ENCODE measurements at places on chromosomes 12 and 14.

- DNase-seq = no peak
These were observed 16.9 kb upstream of the MGST1 start for GRCh38 chr12:16330560-16330959.

GRCh38 chr12:132710043-132710404, 618 bp upstream of the PGAM5 start:
- DNase-seq = no peak

GRCh38 chr12:4909734-4910501, at the start of gene KCNA1:
TSS of gene KCNA1 (plus strand) at chr12:4909905. CDS start at chr12:4911379, 1,474 bp downstream.
- no peak for DNase-seq

- DNase-seq = no peak
These were observed 53.6 kb upstream of the ZFP36L1 start for GRCh38 chr14:68846466-68846865.

- DNase-seq = no peak
These were observed 4.2 kb downstream of the PLEKHG3 start for GRCh38 chr14:64708148-64709004.

DNA sequence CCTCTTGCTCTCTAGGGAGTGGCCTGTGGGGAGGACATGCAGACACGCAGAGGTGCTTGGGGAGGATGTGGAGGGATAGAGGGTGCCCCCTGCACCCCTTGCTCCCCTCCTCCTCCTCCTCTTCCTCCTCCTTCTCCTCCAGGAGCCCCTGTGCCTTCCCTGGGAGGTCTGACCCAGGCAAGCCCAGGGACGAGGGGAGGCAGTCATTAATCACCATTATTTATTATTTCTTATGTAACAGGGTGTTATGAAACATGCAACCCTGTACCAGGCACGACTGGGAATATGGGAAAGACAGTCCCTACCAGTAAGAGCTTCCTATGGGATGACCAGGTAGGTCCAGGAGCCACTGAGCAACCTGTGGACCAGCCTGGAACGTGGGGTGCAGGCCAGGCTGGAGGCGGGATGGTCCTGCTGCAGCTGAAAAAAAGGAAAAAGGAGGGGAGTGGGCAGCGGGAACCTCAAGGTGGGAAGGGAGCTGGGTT, 22.5 kb upstream of the PGF start:
- no peak for DNase-seq

- no peak for DNase-seq
These were observed 31.0 kb upstream of the PTCSC3 start for GRCh38 chr14:36207500-36207899.

DNA sequence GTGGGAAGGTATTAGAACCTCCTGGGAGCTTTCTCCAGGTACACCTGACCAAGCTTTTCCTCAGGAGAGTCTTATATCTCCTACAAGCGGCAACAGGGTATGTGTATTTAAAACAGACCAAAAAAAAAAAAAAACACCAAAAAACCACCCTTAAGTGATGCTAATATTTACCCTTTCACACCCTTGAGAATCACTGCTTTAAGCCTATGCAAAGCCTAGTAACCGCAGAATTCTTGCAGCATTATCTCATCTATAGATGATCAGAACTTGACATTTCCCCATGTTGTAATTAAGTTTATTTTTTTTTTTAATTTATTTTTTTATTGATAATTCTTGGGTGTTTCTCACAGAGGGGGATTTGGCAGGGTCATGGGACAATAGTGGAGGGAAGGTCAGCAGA, 19.3 kb downstream of the ZNF641 start:
- no peak for DNase-seq

- no peak for DNase-seq
These were observed 54.6 kb downstream of the C12orf56 start for GRCh38 chr12:64335886-64336466.

DNA sequence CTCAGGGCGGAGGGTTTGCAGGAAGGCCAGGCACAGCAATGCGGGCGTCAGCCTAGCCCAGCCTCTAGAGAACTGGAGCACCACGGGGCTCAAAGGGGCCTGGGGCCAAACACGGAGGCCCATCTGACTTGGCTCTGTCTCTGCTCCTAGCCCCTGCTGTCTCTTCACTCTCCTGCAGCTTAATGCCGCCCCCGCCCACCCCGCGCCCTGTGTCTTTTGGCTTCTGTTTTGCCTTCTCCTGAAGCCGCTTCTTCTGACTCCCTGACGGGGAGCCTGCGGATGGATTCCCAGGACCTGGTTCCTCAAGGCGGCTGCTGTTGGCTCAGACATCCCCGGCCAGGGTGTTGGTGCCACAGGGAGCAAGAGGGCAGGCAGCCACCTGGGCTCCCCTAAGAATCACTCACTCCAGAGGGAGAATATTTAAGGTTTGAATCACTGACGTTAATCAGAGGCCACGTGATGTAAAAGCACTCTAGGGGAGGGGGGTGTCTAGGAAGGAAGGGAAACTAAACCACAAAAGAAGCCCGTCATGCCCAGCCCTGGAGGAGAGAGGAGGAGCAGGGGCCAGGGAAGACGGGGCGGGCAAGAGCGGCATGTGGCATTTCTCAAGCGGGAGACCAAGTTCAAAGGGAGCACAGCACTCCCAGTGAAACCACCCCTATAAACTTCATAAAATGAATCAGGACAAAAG, 36.9 kb upstream of the PRMT8 start:
- DNase-seq = no peak

DNA sequence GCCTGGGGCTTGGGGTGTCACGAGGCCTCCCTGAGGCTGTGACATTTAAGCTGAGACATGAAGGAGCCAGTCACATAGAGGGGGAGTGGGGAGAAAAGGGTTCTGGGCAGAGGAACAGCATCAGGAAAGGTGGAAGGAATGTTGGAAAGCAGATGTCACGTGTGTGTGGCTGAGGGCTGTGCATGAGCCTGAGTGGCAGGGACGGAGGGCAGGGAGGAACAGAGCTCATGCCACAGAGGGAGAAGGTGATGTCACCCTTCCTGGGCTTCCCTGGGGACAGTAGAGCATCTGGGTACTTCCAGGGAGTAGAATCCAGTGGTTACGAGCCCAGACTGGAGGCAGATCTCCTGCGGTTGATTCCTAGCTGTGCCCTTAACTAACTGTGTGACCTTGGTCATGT, 32.0 kb upstream of the JDP2 start:
- DNase-seq = no peak

DNA sequence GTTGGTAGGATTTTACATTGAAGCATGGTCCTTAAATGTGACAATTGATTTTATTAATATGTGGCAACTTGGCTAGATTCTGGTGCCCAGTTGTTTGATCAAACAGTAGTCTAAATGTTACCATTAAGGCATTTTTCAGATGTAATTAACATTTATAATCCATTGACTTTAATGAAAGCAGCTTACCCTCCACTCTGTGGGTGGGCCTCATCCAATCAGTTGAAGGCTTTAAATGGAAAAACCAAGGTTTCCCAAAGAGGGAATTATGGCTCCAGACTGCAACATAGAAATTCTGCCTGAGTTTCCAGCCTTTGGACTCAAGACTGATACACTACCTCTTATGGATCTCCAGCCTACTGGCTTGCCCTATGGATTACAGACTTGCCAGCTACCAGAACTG, 1153.2 kb downstream of the BCL11B start:
- no peak for DNase-seq

DNA sequence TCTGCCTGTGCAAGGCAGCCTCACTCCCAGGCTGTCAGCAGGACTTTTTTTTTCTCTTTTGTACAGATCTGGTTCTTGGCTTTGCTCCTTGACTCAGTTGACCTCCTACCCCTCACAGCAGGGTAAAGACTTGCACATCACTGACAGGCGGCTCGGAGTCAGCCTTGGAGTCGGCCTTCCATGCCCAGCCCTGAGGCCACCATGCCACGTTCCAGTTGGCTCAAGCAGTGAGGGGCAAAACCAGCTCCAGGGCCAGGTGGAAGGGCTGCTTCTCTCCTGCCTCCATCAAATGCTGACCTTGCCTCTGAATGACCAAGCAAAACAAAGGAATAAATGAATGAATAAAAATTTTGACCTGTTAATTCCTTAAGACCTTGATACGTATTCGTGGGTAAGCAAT, 27.6 kb downstream of the JAG2 start:
- no peak for DNase-seq

- DNase-seq = no peak
These were observed 100.8 kb downstream of the USP15 start for GRCh38 chr12:62361048-62361447.

GRCh38 chr12:20128928-20129327, 239.4 kb upstream of the PDE3A start:
- no peak for DNase-seq

DNA sequence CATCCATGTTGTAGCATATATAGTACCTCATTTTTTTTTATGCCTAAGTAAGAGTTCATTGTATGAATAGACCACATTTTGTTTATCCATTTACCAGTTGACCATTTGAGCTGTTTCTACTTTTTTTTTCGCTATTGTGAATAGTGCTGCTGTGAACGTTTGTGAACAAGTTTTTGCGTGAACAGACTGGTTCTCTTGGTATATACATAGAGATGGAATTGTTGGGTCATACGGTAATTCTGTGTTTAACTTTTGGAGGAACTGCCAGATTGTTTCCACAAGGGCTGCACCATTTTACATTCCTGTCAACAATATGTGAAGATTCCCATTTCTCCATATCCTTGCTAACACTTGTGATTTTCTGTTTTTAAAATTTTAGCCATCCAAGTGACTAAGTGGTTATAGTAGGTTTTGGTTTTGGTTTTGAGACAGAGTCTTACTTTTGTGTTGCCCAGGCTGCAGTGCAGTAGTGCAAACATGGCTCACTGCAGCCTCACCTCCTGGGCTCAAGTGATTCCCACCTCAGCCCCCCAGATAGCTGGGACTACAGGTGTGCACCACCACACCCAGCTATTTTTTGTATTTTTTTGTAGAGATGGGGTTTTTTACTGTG, 68.3 kb upstream of the AMN start:
- no peak for DNase-seq

DNA sequence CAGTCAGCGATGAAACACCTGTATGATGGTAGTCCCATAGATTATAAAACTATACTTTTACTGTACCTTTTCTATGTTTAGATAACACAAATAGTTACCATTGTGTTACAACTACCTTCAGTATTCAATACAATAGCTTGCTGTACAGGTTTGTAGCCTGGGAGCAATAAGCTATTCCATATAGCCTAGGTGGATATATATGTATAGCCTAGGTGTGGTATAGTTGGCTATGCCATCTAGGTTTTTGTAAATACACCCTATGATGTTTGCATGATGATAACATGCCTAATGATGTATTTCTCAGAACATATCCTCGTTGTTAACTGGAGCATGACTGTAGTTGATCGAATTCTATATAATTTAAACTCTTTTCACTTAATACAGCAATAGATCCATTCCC, 316.1 kb downstream of the FUT8 start:
- no peak for DNase-seq

- DNase-seq = no peak
These were observed 713.9 kb upstream of the USP15 start for GRCh38 chr12:61546296-61546695.

GRCh38 chr12:66905201-66905600, 226.3 kb upstream of the GRIP1 start:
- DNase-seq = no peak

DNA sequence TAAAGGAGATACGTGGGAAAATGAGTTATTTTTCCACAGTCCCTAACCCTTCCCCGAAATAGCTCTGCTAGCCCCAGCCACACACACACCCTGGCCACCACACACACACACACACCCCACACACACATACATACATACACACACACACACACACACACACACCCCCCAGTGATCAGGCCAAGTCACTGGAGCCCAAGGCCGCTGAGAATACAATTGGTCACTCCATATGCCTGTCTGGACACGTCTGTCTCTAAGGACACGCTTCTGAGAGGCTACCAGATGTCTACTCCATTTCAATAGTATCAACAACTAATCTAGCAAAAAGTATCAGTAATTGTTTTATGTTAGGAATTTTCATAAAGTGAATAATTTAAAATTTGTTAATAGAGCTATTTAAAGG, 13.0 kb upstream of the DIABLO start:
- DNase-seq = no peak

GRCh38 chr14:106120101-106120500, 593.7 kb downstream of the TMEM121 start:
- DNase-seq = no peak

- no peak for DNase-seq
These were observed 3.3 kb downstream of the PPP1R3E start for GRCh38 chr14:23299211-23299957.

GRCh38 chr12:127711108-127711507, 555.9 kb upstream of the TMEM132C start:
- DNase-seq = no peak

DNA sequence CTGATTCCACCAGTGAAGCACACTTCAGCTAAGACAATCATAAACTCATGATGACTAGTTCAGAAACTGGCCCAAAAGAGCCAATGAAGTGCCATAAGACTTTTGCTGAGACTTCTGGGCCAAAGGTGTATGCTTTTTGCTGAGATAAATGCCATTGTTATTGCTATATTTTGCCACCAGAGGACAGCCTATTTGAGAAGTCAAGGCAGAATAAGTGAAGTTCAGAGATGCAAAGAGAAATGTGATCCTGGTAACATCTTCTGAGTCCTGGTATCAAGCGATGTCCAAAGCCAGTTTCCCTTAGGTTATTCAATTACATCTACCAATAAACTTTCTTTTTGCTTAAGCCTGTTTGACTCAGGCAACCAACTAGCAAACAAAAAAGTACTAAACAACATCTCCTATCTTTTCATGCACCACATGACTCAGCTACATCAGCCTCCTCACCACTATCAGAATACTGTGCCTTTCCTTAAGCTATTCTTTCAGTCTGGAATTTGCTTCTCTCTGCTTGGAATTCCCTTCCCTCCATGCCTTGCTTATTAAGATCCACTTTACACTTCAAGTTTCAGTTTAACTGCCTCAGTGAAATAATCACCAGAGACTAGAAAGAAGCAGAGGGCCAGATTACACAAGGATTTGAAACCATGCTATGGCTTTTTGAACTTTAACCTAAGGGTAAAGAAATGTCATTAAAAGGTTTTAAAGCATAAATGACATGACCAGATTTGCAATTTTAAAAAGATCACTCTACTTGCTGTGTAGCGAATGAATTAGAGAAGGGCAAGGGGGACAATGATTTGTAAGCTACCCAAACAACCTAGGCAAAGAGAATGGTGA, 14.0 kb downstream of the CRY1 start:
- DNase-seq = no peak

- DNase-seq = no peak
These were observed 52.0 kb upstream of the RNU6-8 start for GRCh38 chr14:32254952-32255679.

DNA sequence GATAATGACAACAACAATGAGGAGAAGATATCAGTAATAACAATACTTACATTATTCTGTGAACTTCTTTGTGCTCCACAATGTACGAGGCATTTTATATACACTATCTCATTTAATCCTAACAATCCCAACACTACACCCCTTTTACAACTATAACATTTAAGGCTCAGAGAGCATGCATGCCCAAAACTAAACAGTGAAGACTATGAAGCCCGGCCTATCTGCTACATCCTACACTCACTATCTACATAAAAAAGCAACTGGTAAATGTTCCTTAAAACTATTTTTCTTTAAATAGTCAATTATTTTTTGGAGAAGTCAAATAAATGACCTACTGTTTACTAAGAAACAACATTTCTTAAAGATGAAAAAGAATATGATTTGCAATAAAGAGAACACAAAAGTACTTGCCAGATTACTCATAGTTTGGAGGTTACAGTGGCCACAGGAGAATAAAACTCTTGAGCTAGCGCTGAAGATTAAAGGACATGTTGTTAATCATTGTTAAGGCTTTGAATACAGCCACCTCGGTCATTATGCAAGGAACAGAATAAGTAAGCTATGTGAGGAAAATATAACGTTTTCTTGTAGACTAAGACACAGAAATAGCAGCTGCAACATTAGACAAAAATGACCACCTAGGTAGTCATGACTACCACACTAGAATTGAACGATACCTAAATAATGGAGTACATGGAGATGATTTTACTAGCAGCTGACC, 56.7 kb downstream of the EPS8 start:
- no peak for DNase-seq

Data from activated T-helper 1 cell treated with anti-CD3 and anti-CD28 coated beads, Interleukin-2, amount 50 U/mL, for 16 hours (primary cell).